ENCODE measurements at places on chromosomes 6 and 20.
A peak's percentile ranks its signal among the peaks of the same experiment; 100 is the strongest.

DNA sequence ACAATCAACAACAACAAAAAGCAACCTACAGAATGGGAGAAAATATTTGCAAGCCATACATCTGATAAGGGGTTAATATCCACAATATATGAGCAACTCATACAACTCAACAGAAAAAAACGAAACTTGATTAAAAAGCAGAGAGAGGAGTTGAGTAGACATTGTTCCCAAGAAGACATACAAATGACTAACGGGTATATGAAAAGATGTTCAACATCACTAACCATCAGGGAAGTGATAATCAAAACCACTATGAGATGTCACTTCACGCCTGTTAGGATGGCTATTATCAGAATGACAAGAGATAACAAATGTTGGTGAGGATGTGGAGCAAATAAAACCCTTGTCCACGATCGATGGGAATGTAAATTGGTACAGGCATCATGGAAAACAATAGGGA, 145.9 kb downstream of the NRN1 start:
- DNase-seq: no peak

DNA sequence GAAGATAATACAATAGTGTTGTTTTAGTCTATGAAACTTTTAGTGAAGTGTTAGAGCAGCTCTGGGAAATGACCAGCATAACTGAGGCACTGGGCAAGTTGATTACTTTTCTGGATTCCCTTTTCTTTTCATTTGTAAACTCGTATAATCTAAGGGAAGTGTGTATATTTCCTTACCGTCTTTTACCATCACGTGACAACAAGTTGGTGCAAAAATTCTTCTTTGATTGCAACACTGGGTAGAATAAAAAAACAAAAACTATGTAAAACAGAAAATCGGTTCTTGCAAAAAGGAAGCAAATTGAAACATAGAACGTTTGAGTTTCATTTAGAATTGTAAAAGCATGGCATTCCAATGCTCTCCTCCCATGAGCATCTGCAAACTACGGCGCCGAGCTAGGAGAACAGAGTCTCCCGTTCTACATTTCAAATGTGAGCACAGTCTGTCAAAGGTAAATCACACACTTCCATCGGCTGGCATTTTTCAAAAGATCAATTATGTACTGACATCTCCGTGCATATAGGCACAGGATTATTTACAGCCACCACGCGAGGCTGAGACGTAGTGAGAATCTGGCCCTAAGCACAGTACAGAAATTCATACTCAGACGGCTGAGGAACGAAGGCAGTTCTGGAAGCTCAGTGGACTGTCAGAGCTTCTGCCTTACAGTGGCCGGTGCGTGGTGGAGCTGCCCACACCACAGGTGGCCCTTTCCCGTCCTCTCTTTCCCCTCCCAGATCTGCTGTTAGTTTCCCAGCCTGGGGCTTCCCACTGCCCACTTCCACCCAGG, 314.0 kb downstream of the BMP7 start:
- no peak for DNase-seq

DNA sequence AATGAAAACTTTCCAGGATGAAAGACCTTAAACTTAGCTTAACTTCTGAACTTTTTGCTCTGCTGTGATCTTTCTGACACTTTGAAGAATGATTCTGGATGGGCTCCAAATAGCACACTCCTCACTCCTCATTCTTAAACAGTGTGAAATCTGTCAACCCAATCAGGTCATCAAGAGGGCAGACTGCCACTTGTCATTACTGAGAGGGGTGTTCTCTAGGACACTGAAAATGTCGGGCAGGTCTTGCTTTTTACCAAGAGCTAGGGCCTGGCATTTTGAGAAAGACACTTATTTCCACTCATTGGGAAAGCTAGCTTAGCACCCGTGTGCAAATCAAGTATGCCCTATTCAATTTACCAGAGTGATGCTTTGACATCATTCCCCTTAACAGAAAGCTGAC, 122.2 kb downstream of the MTFR2 start:
- no peak for DNase-seq

- no peak for DNase-seq
Observed at GRCh38 chr6:151497905-151498304, 4.1 kb downstream of the CCDC170 start.

DNA sequence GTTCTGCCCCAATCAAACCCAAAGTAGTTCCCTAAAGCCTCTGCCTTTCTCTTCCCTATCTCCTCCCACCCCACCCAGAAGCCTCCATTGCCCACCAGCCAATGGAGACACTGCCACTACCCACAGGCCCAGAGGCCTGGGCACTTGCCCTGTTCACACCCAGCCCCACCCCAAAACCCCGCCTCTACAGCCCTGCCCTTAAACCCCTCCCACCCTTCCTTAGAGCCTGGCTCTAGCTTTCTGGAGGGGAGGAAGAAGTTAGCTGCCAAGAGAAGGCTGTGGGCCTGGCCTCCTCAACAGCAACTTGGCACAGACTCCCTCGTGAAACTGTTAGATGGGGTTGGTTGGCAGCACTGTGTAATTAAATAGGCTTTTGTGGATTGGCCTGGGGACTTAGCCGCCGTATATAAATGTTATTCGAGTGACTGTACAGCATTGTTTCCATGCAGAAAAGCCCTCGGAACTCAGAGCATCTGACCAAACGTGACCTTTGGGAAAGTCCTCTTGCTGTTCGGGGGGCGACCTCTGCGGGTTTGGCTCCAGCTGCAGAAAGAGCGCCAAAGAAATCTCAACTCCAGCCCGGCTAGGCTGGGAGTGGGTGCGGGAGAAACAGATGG, 31.4 kb downstream of the COL11A2 start:
- peak; percentile 32 for DNase-seq

- DNase-seq: no peak
Observed at GRCh38 chr20:37308086-37309050, 18.9 kb downstream of the MANBAL start.

GRCh38 chr6:6602262-6602661, 13.7 kb downstream of the LY86 start:
- no peak for DNase-seq

DNA sequence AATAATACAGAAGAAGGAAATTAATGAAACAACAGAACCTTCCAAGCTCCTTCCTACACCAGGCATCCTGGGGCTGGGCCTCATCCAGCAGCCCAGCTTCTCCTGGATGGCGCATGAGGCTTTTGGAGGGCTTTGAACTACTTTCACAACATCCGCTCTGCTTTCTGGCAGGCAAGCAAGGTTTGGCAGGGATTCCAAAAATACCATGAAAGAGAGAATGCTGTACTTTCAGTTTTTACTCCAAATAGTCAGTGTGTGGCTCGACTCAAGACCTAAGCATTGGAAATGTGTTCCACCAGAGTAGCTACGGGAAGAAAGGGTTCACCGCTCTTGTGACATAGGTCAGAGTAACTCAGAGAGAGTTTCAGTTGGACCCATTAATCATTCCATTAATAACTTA, 125.4 kb downstream of the OPRM1 start:
- DNase-seq: peak; percentile 52

DNA sequence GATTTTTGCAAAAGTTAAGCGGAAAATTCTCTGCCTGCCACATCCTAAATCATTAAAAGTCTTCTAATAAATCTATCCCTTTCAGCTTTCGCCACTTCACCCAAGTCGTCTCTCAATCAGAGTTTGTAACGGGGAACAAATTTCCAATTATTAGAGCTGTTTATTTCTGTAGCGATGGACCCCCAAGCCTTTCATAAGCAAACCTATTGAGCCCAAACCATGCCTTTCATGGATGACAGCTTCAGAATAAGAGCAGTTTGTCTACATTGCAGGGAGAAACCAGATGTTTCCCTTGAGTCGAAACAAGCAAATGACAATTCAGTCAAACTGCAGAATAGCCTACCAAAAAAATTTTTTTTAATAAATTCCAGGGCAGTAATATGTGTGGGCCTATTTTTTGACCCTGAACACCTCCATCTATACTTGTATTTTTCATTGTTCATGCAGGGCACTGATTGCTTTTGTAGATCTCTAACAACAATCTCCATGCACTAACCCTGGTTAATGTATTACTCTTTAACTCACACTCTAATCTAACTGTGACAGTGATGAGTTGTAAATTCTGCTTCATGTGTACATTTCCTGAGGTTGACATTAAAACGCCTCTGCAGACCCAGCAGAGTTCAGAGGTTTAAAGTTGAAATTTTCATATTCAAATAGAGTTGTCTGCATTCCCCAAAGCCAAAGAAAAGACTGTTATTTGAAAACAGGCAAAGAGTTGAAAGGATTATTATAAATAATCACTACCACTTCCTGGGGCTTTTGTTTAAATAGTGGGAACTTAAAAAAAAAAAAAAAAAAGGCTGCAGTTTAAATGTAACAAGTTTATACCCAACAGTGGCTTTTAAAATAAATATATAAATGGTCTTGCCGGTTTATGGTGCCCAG, 64.5 kb downstream of the ATP9A start:
- no peak for DNase-seq

- DNase-seq: no peak
Observed at GRCh38 chr20:13318871-13319521, 97.9 kb downstream of the ISM1 start.

- no peak for DNase-seq
Observed at GRCh38 chr20:39631557-39631956, 669.4 kb downstream of the DHX35 start.

- DNase-seq: no peak
Observed at GRCh38 chr20:46285072-46285471, 23.2 kb downstream of the CDH22 start.

- DNase-seq: peak; percentile 77
Observed at GRCh38 chr6:18501663-18502013, 114.5 kb downstream of the RNF144B start.

DNA sequence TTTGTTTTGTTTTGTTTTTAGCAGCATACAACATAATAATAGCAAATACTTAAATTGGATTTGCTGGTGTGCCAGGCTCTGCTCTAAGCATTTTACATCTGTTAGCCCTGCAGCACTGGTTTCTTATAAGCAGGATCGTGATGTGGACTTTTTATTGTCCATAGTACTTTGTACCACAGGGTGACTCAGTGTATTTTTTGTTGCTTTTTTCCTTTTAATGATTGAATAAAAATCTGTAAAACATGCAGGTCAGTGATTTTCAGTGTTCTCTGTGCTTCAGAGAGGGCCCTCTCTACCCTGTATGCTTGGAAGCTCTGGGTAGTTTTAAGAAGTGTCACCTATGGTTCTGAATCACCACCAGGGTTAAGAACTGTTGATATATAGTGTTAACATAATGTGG, 4.0 kb downstream of the NT5DC1 start:
- DNase-seq: no peak

DNA sequence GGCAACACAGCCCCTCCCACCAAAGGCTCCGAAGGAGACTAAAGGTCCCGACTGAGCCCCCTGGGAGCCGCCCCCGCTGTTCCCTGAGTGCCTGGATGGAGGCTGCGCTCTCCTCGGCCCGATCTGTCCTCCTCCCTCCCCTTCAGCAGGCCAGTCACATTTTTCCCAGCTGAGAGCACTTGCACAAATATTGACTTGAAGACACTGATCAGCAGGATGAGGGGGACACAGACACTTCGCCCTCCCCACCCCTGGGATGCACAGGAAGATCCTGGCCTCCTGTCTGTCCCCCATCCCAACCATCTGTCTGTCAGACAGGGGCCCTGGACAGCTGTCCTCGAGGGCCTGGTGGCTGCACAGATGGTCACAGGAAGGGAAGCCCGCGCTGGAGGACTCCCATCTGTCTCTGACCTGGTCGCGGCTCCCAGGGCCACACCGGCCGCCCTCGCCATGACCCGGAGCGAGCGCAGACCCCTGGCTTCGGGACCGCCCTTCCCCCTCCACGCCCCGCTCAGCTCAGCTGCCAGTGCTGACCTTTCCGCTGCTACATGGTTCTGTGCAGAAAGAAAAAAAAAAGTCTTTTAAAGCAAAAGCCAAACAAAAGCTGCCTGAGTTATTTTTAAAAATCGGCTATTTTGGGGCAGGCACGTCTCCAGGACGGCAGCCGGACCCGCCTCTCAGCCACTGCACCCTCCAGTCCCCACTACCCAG, 11.1 kb downstream of the LAMA5 start:
- no peak for DNase-seq

GRCh38 chr6:24899136-24899996, 36.4 kb downstream of the RIPOR2 start:
- no peak for DNase-seq

DNA sequence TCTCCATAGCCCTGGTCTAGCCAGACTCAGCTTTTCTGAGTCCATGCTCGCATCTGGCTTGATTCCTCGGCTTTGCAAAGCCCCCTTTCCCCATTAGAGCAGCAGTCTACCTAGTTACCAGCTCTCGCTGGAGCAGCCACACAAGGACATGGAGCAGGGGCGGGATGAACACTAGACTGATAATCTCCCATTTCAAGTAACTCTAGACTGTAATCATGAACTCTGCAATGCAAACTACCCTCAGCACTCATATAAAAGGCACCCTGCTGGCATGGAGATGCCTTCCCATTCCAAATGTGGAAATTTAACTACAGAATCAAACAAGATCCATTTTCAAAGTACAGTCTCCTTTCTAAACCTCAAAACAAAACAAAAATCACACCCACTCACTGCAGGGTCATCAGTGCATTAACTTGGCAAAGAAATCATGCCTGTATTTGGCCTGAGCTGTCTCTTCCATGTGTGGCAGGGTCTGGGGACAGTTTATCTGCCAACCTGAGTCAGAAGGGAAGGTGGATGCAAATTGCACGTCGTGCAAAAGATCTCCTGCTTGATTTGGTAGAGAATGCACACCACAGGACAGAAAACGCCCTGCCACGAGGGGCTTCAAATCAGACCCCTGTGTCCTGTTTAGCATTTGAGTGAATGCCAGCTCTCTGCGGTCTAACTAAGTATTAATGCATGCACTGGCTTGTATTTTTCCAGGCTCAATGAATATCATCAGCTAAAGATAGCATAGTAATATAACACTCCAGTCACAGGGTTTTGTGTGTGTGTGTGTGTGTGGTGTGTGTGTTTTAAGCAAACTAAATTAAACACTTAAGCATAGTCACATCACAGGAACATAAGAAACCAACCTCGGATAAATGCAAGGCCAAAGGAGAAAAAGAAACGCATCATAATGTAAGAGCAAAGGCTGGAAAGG, 85.3 kb downstream of the MYLK4 start:
- DNase-seq: no peak

GRCh38 chr20:3221398-3222226, 12.3 kb downstream of the ITPA start:
- DNase-seq: no peak

GRCh38 chr6:139277161-139277560, 14.6 kb downstream of the TXLNB start:
- no peak for DNase-seq

DNA sequence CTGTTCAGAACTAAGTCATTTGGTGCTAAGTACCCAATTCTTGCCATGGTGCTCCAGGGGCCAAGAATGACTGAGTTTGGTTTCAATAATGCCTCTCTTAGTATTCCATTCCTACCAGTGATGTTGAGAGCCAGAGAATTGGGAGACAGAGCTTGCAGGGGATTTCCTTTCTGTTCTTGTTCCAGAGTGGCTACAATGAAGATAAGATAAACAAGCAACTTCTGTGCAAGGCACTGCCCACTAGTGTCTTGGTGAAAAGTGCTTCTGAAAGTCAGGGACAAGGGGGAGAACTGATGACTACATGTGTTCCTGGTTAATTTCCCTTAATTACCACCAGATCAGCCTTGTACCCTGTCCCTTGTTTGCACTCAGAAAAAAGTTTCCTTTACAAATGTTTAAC, 421.6 kb downstream of the BCKDHB start:
- DNase-seq: no peak
